NCI-H1105 (cell line): ENCODE measurements at places on chromosomes 5 and 9.
A peak's percentile ranks its signal among the peaks of the same experiment; 100 is the strongest.

GRCh38 chr5:173696216-173696615, 79.8 kb upstream of the BOD1 start:
- no peak for DNase-seq

DNA sequence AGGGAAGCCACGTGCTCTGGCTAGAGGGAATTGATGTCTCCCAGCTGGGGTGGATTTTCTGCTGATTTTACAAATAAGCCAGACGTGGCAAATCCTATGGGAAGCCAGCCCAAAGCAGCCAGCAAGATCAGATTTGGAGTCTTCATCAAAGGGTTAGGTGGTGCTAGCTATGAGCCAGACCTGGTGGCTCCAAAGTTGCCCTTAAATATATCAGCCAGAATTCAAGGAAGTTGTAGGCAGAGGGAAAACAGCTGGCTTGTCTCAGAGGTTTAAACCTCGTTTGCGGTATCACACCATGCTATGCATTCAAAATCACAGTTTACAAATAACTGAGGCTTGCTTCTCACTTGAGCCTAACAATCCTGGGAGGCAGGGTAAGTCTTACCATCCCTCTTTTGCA, 313.2 kb downstream of the MLLT3 start:
- no peak for DNase-seq

- DNase-seq, result no peak
Observed at GRCh38 chr9:13675638-13676000, 396.1 kb upstream of the MPDZ start.

DNA sequence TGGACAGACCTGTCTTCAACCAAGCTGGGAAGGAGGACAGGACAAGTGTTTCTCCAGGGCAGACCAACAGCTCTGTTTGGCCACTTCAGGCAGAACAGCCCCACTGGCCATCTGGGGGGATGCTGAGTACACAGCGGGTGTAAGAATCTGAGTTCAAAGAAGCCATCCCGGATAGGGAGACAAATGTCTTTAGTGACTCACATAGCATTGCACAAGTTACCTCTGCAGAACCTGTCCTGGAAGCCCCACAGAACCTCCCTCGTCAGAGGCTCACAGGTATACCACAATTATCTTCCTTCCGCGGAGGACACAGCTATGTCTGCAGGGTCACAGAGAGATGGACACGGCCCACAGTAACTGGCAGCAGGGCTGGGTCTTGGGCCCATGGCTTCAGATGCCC, 2.0 kb downstream of the OR2V2 start:
- no peak for DNase-seq

- DNase-seq, result no peak
Observed at GRCh38 chr9:94057918-94058317, 26.3 kb upstream of the PTPDC1 start.

DNA sequence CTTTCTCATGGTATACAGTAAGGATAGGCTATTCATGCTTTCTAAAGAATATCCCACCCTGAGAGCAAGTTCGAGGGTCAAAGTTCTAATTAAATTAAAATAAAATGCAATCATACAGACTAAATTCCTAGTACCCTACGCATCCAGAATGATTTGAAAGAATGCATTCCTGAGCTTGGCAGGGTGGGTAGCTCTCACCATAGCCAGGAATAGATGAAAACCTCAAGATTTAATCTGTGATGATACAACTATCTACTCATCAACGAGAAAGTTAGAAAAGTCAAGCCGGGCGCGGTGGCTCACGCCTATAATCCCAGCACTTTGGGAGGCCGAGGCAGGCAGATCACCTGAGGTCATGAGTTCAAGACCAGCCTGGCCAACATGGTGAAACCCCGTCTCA, 32.3 kb downstream of the SERINC5 start:
- DNase-seq, result no peak

- DNase-seq, result peak; percentile 63
Observed at GRCh38 chr5:170273968-170274710, 23.4 kb downstream of the LCP2 start.

DNA sequence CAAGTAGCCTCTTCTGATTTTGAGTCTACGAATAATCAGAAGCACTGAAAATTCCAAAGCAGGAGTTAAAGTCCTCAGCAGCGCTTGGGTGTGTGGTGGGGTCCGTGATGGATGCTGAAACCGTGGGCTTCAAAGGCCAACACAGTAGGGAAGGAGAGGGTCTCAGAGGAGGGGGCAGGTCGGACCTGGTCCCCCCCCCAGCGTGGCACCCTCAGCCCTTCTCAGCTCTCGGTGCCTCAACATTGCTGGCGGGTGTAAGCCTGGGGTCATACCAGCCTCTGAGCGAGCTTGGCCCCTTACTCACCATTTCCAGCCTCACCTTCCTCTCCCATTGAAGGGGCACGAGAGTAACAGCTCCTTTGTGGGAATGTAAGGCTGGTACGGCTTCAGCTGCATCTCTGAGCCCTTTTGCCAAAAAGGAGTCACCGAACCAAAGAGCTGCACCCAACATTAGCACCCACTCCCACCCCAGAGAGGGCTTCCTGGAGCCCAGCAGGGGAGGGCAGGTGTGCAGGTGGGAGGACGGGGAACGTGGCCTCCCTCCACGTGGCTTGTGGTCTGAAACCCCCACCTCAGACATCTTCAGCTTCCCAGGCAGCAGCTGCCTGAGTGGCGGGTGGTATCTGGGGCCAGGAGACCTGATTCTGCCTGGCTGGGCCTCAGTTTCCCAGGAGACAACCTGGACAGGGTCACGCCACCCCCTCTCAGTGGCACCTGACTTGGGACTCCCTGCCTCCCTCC, 6.7 kb upstream of the LCN1 start:
- no peak for DNase-seq

DNA sequence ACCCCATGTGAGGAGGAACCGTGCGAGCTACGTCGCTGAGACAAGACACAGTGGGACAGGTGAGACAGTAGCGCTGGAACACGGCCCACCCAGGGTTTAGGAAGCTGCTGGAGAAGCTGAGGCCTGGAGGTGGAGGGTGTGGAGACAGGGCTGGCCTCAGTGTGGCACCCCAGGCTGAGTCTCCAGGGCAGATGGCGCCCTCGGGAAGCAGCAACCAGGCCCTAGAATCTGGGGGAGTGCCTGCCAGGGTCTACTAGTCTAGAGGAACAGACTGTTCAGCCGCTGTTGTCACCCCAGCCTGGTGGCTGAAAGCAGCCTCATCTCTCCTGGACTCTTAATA, 4.6 kb upstream of the TERT start:
- no peak for DNase-seq

- DNase-seq, result no peak
Observed at GRCh38 chr9:81594415-81594814, 94.9 kb downstream of the TLE1 start.

DNA sequence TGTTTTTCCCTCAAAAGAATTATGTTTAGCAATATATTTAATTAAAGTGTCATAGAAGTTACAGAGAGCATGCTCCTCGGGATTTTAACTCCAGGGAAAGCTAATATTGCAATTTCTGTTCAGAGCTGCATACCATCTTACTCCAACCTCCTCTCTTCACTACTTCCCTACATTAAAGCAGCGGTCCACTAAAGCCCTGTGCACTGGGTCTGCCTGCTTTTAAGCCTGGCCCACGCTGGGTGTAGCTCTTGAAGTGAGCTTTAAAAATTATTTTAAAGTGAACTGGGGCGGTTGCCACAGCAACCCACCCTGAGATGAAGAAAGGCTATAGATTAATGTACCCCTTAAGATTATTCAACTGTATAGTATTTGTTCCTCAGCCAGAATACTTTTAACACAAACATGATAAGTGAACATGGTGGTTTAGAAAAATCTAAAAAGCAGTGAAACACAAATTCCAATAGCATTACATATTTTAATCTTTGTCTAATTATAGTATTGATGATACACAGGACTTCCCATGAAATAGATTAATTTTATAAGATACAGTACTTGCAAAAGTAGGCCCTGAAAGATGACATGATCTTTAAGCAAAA, 3.9 kb upstream of the MEF2C start:
- DNase-seq, result no peak

DNA sequence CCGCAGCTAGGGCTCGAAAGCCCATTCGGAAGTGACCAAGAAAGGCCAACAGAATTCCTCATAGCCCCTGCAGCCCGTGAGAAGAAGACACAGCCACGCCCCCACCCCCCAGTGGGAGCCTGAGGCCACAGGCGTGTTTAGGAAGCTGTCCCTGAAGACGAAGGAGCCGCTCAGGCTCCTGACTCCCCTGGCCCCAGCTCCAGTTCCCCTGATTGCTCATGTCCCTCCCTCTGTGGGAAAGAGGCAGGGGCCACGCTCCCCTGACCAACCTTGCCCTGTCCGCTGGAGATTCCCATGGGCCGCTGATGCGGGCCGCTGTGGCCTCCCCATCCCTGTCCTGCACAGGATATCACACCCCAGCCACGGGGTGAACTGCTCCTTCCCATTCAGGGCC, 13.6 kb downstream of the ROPN1L start:
- DNase-seq, result no peak

DNA sequence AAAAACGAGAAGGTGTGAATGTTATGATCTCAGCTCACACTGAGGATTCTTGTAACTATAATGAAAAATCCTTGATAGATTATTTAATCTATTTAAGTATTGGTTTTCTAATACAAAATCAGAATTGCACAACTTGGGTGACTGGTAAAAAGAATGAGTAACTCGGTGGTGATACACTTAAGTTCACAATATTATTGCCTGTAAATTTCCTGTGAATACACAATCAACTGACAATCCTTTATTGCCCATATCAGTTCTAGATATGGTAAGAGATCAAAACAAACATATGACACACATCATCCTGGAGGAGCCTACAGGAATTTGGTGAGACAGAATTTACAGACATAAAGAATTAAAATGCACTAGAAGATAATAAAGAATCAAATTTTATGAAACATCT, 14.1 kb upstream of the LURAP1L start:
- DNase-seq, result no peak

- no peak for DNase-seq
Observed at GRCh38 chr5:64188776-64189175, 23.1 kb downstream of the RNF180 start.

GRCh38 chr5:15834596-15835245, 334.7 kb downstream of the FBXL7 start:
- no peak for DNase-seq

DNA sequence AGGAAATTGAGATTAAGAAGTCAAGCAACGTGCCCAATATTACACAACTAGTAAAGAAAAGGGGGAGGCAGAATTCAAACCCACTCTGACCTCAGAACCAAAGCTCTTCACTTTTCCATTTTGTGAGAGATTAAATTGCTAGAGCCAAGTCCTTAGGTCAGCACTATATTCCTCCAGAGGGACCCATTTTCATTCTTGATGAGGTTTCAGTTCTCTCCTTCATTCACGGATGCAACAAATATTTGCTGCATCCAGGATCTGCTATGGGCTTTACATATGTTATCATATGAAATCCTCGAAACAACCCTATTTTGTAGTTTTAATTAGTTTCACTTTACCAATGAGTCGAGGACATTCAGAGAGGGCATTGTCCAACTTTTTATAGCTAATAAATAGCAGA, 239.2 kb downstream of the EFNA5 start:
- no peak for DNase-seq

- no peak for DNase-seq
Observed at GRCh38 chr9:89701221-89701798, 96.5 kb downstream of the GADD45G start.

- no peak for DNase-seq
Observed at GRCh38 chr5:56422076-56422762, 189.1 kb upstream of the ANKRD55 start.

GRCh38 chr9:125878164-125878631, 131.0 kb downstream of the PBX3 start:
- DNase-seq, result no peak

DNA sequence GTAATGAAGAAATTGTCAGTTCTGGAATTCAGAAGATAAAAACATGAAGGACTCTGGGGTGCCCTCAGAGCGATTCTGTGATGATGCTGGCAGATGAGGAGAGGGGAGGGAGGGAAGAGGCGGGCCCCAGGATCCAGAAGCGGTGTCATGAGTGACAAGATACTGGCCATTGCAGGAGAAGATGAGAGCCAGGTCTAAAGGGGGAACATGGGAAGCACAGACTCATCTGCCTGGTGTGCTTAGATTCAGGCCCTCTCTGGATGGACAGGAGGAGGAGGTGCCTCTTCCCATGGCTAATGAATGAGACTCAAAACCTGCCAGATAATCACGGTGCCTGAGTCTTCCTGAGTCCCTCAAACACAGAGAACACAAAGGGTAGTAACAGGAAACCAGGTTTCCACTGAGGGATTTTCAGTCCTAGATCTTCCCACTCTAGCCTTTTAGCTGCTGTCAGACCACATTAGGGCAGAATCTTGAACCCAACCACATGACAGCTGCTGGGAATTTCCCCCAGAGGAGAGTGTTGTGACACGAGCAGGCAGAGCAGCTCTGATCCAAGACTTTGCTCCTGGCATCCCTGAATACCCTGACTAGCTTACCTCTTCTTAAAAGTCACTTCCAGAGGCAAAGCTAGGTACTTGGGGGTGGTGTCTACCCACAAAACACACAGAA, 28.2 kb upstream of the HSPA9 start:
- no peak for DNase-seq

GRCh38 chr5:96986450-96986849, 50.6 kb downstream of the LNPEP start:
- no peak for DNase-seq

- no peak for DNase-seq
Observed at GRCh38 chr9:92266486-92266885, 27.0 kb downstream of the IARS1 start.

- DNase-seq, result peak; percentile 2
Observed at GRCh38 chr9:115391168-115391825, 273.3 kb upstream of the TNC start.

DNA sequence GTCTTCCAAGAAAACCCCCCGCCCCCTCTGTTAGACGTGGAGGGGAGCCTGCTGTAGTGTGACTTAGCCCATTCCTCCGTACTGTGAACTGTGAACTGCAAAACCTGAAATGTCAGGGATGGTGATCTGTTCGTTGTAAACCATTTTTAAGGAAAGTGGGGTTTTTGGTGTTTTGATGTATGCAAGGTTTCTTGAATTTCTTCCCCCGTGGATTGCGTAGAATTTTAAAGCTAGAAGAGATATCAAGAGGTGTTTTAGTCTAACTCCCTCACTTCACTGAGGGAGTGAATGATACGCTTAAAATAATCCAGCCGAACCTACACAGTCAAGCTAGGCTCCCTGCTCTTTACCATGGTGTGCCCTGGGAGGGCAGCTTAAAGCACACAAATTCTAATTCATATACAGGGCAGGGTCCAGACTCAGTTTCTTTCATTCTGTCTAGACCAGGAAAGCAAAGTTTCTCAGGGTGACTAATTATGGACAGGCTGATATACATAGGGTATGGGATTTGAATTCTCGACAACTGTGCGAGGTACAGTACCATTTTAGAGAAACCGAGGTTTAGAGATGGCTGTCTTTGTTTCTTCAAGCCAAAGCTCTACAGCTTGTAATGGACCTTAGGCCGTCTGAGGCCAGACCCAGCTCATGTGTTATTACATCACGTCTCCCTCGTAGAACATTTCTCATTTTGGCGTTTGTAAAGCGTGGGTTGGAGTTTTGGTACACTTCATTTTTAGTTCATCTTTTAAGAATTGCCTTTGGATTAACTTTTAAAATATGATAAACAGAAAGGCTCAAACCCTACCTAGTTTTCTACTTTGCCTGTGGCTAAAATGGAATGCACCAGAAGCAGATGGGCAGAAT, 2.7 kb downstream of the PTGER4 start:
- DNase-seq, result no peak
